ENCODE measurements at places on chromosomes 7 and 10.

DNA sequence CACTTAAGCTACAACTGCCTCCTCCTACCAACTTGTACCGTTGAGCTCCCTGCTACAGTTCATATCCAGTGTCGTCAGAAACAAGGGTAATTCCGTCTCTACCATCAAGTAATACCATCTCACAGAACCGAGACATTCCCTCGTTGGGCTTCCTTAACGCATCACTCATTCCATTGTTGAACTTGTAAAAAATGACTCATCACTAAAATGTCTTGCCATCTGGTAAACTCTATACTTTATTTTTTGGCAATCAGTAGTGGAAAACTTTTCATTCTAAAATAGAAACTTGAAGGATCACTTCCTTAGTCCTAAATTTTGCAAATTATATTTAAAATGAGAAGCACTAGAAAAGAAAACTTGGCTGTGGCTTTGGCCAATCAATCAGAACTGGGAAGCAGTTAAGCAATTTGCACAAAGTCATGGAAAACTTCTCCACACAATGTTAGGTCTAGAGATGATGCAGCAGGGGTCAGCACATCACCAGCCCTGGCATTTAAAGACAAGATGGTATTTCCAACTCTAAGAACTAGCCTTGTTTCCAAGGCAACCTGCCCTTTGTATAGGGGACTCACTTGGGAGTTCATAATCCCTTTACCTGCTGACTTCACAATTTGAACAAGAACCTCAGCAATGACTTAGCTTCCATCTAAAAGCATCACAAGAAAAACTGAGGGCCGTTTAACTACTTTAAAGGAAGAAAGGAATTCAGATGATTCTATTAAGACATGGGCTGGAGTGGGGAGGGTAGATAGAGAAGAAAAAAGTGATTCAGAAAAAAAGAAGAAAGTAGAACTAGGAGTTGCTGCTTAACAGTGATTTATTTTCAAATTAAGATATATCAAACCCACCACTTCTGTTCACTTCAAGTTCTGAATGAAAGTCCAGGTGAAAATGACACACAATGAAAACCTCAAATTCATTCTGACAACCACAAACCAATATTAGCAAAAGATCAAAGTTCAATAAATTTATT lies 288.1 kb downstream of the PARD3 start:
- DNase-seq = peak; percentile 58

DNA sequence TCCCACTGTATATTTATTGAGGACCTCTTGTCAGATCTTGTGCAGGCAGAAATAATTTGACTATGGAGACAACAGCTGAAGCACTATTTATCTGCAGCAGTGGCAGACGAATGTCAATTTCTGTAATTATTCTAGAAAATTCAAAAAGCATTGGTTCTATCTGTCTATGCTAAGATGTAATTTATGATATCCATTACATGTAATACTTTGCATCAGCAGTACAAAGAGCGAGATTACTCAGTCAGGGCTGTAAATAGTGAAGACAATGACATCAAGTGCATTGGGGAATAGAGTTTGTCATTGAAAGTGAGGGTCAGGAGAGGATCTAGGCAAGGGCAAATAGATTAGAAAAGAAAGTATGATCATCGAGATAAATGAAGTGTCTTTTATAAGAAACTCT lies 508.2 kb downstream of the ZWINT start:
- DNase-seq = no peak

GRCh38 chr7:31935124-31936054 lies 134.8 kb downstream of the PDE1C start:
- DNase-seq = peak; percentile 16

- no peak for DNase-seq
Observed at GRCh38 chr10:112510384-112510783, 63.4 kb downstream of the VTI1A start.

GRCh38 chr10:2263561-2263960 lies 526.2 kb upstream of the ADARB2 start:
- DNase-seq = no peak

GRCh38 chr7:1630700-1631336 lies 39.3 kb upstream of the ELFN1 start:
- DNase-seq = no peak

GRCh38 chr10:59079386-59080226 lies 96.8 kb upstream of the PHYHIPL start:
- DNase-seq = no peak

- DNase-seq = no peak
Observed at GRCh38 chr7:101923602-101923985, 106.2 kb downstream of the CUX1 start.

DNA sequence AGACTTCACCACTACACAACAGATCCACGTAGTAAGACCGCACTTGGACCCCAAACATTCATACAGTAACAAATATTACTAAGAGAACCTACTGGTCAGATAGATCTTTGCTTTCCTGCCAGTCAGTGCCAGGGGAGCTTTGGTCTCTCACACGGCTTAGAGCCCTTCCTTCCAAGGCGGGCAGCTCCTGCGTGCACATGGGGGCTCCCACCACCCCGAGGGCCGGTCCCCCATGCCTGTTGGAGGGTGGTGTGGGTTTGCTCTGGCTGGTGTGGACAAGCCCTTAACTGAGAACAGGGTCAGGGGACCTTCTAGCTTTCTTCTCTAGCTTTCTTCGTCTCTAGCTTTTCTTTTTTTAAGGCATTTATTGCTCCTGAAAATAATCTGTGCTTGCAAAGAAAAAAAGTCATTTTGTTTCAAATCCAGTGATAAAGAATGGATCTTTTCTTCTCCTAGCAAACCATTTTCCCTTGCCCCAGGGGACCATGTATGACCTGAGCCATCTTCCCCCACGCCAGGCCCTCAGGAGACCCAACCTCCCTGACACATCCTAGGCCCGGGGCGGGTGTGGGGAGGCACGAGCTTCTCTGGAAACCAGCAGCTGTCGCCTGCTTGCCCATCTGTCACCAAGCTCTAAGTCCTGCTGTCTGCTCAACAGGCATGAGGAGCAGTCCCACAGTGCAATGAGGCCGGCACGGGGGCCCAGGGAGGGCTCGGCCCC lies 591.1 kb downstream of the PTPRN2 start:
- no peak for DNase-seq

DNA sequence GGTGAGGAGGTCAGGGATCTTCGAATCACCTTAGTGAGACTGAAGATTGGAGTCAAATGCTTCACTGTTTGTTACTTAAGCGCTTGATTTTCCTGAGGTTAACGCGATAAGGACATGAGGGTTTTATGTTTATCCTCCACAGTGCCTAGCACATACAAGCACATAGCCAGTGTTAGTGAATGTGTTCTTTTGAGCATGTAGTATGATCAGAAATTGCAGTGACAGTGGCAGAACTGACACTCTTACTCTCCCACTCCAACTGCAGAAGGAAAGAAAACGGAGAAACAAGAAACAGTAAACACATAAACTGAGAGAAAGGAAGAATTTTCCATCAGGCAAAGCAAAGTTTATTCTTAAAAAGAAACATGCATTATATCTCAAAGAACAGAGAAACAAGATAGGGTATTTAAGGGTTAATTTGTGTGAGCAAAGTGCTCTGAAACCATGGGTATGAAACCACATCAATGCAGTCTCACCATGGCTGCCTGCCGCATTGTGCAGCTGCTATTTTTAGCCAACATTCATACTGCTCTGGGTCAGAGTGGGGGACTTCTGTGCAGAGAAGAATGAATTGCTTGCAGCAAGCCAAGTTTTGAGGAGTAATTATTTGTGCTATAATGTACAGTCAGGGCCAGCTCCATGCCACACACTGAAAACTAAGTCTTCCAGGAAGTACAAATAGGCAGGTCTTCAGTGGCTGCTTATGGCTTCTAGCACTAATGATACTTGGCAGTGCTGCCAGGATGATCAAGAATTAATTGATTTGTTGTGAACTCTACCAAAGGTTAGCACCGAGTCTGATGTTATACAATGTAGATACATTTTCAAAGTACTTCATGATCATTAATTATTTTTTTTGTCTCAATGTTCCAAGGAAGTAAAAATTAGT lies 152.0 kb downstream of the MACC1 start:
- no peak for DNase-seq

GRCh38 chr7:123285076-123285700 lies 85.4 kb upstream of the SLC13A1 start:
- DNase-seq = no peak

- no peak for DNase-seq
Observed at GRCh38 chr10:110647136-110647430, 2.9 kb downstream of the RBM20 start.

GRCh38 chr10:78960316-78960800 lies 108.4 kb upstream of the ZMIZ1 start:
- peak; percentile 91 for DNase-seq

DNA sequence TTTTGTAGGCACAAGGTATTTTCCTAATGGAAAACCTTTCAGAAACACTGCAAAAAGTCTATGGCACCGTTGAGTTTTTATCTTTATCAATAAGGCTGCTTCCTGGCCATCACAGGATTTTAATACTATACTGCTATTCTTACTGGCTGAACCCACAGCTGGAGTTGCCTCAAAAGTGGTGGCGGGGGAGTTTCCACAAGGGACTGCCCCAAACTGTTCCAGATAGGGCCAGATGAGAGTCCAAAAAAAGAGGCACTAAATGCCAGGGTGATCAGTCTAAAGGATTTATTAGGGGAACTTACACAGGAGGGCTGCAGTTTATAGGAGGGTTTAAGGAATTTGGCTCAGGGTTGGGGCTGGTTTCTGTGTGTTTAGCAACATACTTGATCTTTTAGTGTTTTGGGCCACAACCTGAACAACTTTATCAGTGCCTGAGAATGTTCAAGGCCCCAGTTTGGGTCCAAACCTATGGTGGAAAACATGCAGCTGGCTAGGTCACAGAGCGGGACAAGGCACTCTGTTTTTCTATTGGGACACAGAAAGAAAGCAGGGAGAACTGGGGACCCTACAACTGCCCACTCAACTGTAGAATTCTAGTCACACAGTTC lies 41.4 kb downstream of the STAM start:
- no peak for DNase-seq

GRCh38 chr7:66682350-66683093 lies 53.8 kb downstream of the KCTD7 start:
- DNase-seq = peak; percentile 17

DNA sequence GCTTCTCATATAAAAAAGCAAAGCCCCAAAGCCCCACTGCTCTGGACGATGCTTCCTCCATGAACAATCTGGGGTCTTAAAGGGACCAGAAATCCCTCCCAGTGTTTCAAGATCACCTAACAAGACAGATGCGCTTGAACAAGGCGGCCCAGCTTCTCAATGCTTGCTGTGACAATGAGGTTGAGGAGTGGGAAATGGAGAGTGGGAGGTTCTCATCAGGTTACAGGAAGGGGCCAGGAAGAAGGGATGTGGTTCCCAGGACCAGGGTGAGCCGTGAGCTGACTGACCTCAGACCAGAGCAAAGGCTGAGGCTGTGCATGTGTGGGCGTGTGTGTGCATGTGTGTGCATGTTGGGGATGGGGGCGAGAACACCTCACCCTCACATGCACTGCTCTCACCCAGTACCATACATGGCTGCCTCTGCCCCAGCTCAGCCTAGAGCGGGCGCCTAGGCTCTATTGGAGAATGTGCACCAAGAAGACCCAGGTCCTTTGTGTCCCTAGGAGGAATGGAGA lies 220.8 kb upstream of the GPR26 start:
- no peak for DNase-seq

DNA sequence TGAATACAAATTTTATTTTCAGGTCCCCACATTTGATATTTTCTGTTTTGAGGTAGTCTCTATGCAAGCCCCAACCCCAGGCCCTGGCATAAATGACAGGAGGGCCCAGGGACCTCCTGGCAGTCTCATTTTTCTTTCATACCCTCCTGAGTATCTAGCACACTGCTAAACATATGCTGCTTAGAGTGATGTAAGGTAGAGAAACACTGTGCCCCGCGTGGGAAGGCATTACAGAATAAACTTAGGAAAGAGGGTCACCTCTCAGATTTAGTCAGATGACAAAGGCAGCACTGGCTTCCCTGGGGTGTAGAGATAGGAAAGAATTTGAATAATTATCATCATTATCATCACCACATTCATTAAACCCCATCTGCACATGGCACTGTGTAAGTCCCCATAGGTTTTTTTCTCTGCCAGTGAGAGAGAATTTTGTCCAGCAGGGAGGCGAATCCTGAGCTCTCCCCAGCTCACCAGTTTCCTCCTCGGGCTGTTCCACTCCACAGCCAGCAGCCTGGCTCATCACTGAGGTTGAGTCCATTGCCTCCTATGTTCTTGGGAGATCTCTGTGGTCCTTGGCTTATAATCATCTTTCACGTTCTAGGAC lies 507.3 kb upstream of the GALNT17 start:
- no peak for DNase-seq

GRCh38 chr7:117347480-117347879 lies 24.6 kb upstream of the WNT2 start:
- no peak for DNase-seq

- DNase-seq = no peak
Observed at GRCh38 chr7:127858915-127859189, 172.4 kb downstream of the LRRC4 start.
